ENCODE measurements at places on chromosomes 6 and 20.

DNA sequence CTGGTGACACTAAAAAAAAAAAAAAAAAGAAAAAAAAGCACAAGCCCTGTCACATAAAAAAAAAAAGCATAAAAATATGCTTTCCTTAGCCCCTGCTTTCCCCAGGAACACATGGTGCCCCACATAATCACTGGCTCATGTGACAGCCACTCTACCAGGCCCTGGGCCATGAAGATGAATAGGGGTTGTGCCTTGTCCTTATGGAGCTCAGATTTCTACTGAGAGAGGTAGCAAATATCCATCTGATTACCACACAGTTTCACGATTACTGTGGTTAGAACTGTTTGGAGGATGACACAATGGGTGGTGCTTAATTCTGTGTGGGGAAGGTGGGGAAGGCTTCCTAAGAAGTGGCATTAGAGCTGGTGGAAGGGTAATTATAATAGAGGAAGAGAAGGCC lies 9.3 kb downstream of the RAET1E start:
- DNase-seq = no peak

GRCh38 chr6:115986026-115986425 lies 74.7 kb downstream of the FRK start:
- no peak for DNase-seq

- no peak for DNase-seq
Observed at GRCh38 chr6:165308926-165309731, at the start of gene C6orf118. C6orf118 (minus strand) TSS chr6:165309605; CDS start chr6:165309586, 19 bp downstream.

DNA sequence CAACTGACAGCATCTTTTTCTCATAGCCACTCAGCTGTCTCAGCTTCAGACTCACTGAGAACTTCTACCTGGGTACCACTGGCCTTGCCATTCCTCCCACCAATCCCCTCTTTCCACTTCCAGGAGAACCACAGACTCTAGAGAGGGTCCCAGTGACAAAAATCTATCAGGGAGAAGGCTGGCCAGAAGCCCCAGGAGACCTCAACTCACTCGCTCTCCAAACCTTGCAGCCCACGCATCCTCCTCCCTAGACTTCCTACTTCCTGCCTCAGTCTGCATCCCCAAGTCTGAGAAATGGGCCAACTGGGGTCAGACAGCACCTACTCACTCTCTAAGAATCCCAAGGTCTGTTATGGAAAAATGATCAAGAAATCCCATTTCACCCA lies 1.2 kb downstream of the TMEM239 start:
- DNase-seq = no peak

DNA sequence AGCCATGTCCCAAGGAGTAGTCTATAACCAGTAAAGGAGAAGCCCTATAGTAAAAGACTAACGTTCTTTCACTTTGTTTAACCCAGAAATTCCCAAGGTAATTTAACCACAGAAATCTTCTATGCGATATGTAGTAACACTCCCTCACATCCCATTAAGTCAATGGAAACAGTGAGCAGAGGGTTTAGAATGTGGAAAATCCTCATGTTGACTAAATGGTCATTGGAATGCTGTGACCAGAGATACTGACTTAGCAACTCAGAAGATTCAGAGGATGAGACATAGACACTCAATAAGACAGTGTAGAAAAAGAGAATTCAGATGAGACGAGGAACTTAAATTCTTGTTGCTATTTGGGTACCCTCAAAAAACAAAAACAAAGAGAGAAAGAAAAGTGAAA lies 562.2 kb upstream of the NOX3 start:
- DNase-seq = no peak

GRCh38 chr6:21022343-21023107 lies 488.3 kb downstream of the CDKAL1 start:
- DNase-seq = no peak

- DNase-seq = no peak
Observed at GRCh38 chr20:51667491-51667890, 100.7 kb downstream of the ATP9A start.

Measured in activated T-helper 1 cell treated with anti-CD3 and anti-CD28 coated beads, Interleukin-2, amount 50 U/mL, for 16 hours (primary cell).